Activated gamma-delta T cell (primary cell): ENCODE measurements at places on chromosomes 4 and X.

- DNase-seq, result no peak
These were observed 16.5 kb downstream of the MCF2 start for GRCh38 chrX:139691493-139691842.

DNA sequence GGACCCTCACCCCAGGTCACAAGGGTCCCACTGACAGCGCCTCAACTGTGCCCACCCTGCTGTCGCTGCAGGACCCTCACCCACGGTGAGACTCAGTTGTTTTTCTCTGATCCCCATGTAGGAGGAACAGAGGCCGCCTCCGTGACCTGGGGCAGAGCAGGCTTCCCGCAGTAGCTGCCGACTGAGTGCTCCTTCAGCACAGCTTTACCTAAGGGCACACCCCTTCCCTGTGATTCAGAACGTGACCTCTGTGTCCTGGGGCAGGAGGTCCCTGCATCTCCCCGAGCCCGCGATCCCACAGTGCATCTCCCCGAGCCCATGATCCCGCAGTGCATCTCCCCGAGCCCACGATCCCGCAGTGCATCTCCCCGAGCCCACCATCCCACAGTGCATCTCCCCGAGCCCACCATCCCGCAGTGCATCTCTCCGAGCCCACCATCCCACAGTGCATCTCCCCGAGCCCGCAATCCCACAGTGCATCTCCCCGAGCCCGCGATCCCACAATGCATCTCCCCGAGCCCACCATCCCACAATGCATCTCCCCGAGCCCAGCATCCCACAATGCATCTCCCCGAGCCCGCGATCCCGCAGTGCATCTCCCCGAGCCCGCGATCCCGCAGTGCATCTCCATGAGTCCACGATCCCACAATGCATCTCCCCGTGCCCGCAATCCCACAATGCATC, 23.6 kb downstream of the PPP2R3B start:
- DNase-seq, result no peak

DNA sequence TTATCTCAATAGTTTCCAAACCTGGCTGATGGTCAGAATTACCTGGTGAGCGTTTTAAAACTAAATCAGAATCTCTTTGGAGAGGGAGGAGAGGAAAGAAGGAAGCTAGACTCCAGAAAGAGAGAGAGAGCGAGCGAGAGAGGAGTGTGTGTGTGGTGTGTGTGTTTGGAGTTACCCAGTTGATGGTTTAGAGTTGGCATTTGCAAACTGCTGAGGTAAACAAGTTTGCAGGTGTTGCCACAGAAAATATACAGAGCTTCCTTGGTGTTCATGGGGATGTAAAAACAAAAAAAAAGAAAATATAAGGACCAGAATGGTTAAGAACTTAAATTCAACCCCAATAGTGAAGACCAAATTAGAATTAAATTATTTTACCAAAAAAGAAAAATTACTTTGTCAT, 26.4 kb upstream of the LAP3 start:
- no peak for DNase-seq

DNA sequence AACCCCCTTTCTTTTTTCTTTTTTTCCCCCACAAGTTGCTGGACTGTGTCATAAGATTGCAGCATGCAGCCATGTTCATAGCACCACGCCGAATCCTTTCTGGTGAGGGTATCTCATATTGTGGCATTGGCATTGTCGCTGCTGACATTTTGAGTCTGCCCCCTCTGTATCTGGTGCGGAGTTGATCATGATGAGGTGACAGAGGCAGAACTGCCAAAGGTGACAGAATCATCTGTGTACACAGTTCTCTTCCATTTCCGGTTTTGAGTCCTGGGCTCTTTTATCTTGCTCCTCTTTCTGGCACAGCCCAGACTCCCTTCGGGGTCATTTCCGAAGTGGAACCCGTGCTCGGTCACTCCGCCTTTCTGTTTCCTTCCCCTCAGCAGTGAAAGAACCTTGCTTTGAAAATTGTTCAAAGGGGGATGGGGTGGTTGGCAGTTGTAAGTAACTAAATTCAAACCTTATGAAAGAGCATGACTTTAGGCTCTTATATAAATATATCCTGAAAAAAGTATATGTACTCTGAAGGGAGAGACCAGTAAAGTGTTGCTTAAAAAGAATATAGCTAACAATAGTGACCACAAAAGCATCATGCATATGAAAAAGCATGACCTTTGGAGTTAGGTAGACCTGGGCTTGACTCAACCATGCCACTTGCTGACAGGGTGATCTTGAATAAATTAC, 55.0 kb upstream of the BMP2K start:
- DNase-seq, result no peak

DNA sequence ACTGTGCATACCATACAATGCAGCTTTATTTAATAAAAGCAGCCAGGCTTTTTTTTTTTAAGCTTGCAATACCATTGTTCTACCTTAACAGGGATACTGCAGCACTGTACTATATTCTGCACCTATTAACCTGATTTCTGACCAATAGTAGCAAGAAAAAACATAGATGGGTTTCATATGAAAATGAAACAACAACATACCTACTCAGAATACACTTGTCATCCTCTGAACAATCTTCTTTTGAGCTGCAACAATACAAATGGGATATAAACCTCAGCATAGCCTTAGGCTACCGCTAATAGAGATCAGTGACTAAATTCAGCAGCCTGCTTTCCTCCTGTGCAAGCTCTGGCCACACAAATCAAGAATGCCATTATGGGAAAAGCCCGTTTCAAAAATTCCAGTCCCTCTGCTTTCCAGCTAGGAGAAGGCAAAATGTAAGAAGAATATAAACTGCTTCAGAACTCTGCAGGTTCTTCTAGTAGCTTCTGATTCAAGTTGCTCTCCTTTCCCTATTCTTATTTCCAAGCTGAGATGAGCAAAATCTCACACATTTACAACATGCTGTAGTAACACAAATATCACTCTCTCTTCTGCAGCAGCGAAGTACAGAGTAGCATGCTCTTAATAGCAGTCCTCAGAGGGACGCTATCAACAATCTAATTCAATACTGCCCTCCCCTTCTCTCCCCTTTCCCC, 143.4 kb downstream of the KLHL13 start:
- no peak for DNase-seq
